Activated CD4-positive, alpha-beta memory T cell treated with anti-CD3 and anti-CD28 coated beads for 36 hours (primary cell): ENCODE measurements at places on chromosomes 16 and 17. TPM values are rescaled to one million over a fixed set of nuclear protein-coding genes. Genes with fewer than 3 reads are reported as not detected.
A peak's percentile ranks its signal among the peaks of the same experiment; 100 is the strongest.

The GCGR gene
- not detected for total RNA-seq

The NIP7 gene
- 47.1 TPM for total RNA-seq

The TMC7 gene
- not detected for total RNA-seq

The DOC2B gene
- 0.02 TPM for total RNA-seq

The TTLL6 gene
- not detected for total RNA-seq

DNA sequence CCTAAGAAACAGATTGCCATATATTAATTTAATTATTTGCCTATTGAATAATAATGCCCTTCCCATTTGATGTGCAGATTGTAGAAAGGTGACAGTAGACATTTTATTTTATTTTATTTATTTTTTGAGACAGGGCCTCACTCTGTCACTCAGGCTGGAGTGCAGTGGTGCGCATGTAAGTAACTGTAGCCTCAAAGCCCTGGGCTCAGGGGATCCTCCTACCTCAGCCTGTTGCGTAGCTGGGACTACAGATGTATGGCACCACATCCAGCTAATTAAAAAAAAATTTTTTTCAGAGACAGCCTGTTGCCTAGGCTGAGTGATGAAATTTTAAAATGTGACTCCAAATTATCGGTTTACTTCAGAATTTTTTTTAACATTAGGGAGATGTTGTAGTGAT lies 1110.0 kb upstream of the EEF2KMT start:
- H3K4me3 ChIP-seq, result no peak overlapping the region
- no peaks in the 10 kb centered on the region for H3K4me1 ChIP-seq
- H3K36me3 ChIP-seq, result no peaks in the 10 kb centered on the region
- H3K27ac ChIP-seq, result no peak overlapping the region

- no peaks in the 10 kb centered on the region for H3K27me3 ChIP-seq
- no peak for DNase-seq
- peaks cover 21% of the 10 kb centered on the region for H3K36me3 ChIP-seq
- H3K27ac ChIP-seq, result no peak overlapping the region
Observed at GRCh38 chr16:57444711-57445110, 2.5 kb downstream of the CIAPIN1 start.

DNA sequence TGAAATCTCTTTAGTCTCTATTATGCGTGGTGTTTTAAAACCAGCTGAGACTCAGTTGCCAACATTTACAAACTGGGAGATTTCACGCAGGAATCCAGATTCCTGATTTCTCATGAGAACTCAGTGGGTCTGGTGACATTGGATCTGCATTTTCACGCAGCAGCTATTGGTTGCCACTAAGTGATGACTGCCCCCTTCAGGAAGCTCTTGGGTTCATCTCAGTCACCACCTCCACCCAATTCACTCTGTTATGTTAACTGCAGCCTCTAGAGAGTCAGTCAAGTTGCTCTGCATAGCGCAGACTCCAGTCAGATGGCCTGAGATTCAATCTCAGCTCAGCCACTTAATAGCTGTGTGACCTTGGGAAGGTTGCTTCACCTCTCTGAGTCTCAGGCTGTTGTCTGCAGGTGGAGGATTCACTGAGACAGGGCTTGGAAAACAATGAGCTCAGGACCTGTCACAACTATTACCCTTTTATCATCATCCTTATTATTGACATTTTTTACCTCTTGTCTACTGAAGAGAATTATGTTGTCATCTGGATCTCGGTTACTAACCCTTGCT lies 6.4 kb downstream of the SHISA9 start:
- DNase-seq, result no peak
- H3K36me3 ChIP-seq, result no peaks in the 10 kb centered on the region
- H3K4me1 ChIP-seq, result no peaks in the 10 kb centered on the region

- H3K4me1 ChIP-seq, result peaks cover 12% of the 10 kb centered on the region
- H3K4me3 ChIP-seq, result no peak overlapping the region
- H3K27me3 ChIP-seq, result no peaks in the 10 kb centered on the region
- no peak for DNase-seq
- H3K27ac ChIP-seq, result peak overlapping the region; percentile 7
- no peaks in the 10 kb centered on the region for H3K36me3 ChIP-seq
Observed at GRCh38 chr16:15913046-15913698, 24.8 kb upstream of the CEP20 start.

DNA sequence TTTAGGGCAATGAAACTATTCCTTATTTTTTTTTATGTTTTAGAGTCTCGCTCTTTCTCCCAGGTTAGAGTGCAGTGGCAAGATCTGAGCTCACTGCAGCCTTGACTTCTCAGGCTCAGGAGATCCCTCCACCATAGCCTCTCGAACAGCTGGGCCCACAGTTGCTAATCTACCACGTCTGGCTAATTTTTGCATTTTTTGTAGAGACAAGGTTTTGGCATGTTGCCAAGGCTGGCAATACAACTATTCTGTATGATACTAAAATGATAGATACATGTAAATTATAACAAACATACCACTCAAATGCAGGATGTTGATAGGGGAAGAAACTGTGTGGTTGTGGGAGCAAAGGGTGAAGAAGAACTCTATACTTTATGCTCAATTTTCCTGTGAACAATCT lies 401.3 kb downstream of the ZFHX3 start:
- no peak for DNase-seq
- H3K4me3 ChIP-seq, result no peak overlapping the region
- no peaks in the 10 kb centered on the region for H3K4me1 ChIP-seq
- no peak overlapping the region for H3K27ac ChIP-seq
- no peaks in the 10 kb centered on the region for H3K36me3 ChIP-seq
- H3K27me3 ChIP-seq, result no peaks in the 10 kb centered on the region

GRCh38 chr16:1378087-1378803 lies 26.5 kb downstream of the GNPTG start:
- no peaks in the 10 kb centered on the region for H3K27me3 ChIP-seq
- peaks cover 6% of the 10 kb centered on the region for H3K36me3 ChIP-seq
- peak overlapping the region; percentile 87 for H3K4me3 ChIP-seq
- peaks cover 20% of the 10 kb centered on the region for H3K4me1 ChIP-seq
- no peak for DNase-seq
